ENCODE measurements at places on chromosomes 1 and 21. TPM values are rescaled to one million over a fixed set of nuclear protein-coding genes. Genes with fewer than 3 reads are reported as not detected.

- DNase-seq: no peak
These were observed 5.8 kb upstream of the CLDN19 start for GRCh38 chr1:42745851-42746250.

- DNase-seq: no peak
These were observed 71.2 kb downstream of the VWA5B1 start for GRCh38 chr1:20361805-20362381.

GRCh38 chr1:101301446-101302057 is 64.7 kb downstream of the S1PR1 start:
- no peak for DNase-seq

DNA sequence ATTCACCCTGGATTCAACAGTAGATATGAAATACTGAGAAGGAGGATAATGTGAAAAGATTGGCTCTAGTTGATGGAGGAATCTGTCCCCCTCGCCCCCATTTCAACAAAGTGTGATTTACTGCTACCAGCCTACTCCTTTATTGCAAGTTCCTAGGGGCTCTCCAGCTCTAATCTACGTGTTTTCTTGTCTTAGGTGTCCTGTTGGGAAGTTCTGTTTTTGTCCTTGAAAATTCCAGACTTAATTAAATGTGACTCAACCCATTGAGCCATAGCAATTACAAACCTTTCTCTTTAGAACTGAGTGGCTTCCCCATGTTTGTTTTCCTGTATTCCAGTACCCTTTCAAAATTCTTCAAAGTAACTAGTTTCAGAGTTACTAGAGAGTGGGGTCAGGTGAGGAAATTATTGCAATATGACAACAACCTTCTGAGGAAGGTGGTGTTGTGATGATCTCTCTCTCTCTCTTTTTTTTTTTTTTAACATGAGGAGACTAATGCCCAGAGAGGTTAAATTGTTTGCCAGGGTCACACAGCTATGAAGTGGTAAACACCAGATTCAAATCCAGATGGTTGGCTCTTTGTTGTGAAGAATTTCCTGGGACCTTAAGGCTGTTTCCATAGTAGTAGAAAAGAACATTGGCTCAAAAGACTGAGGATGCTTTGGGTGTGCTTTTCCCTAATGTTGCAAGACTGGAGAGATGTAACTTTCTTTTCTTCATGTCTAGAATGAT is 3.5 kb downstream of the RGL1 start:
- DNase-seq: no peak

FAM167B gene
- polyA plus RNA-seq: 3.5 TPM

- no peak for DNase-seq
These were observed 13.9 kb upstream of the ADAR start for GRCh38 chr1:154621875-154622274.

LCE2A gene
- polyA plus RNA-seq: not detected

- no peak for DNase-seq
These were observed 36.4 kb upstream of the FASLG start for GRCh38 chr1:172622541-172622940.

- DNase-seq: no peak
These were observed 23.0 kb downstream of the ADAMTS5 start for GRCh38 chr21:26943921-26944320.

DNA sequence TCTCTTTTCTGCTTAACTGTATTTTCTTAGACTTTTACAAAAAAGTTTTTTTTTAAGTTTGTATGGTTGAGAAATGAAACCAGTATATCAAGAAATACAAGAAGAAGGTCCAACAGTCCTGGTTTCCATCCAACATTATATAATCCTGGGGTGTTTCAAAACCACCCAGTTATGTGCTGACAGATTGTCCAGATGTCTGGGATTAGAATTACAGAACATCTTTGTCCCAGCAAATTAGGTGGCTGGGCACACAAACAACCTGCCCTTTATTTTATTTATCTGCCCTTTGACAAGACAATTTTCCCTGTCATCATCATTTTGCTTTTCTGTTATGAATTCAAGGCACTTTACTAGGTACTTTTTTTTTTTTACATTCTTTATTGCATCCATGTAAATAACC is 622.1 kb downstream of the PLPP3 start:
- DNase-seq: no peak

Measured in BJ (cell line).